ENCODE measurements at places on chromosomes 12 and 14.

DNA sequence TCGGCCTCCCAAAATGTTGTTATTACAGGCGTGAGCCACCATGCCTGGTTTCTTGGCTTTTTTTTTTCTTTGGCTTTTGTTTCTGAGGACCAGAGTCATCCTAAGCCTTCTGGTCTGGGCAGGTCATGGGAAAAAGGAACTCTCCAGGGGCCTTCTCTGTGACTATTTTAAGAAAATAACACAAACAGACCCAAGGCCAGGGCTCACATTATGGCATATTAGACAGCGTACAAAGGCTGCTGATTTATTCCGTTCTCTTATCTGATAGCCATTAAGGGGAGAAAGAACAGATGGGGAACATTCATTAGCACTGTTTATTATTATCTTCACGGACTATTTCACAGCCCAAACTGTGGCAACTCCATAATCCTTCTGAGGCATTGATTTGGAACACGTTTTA is 28.8 kb upstream of the MANSC4 start:
- DNase-seq, result no peak

GRCh38 chr12:65977384-65977783 is 153.1 kb downstream of the HMGA2 start:
- no peak for DNase-seq

DNA sequence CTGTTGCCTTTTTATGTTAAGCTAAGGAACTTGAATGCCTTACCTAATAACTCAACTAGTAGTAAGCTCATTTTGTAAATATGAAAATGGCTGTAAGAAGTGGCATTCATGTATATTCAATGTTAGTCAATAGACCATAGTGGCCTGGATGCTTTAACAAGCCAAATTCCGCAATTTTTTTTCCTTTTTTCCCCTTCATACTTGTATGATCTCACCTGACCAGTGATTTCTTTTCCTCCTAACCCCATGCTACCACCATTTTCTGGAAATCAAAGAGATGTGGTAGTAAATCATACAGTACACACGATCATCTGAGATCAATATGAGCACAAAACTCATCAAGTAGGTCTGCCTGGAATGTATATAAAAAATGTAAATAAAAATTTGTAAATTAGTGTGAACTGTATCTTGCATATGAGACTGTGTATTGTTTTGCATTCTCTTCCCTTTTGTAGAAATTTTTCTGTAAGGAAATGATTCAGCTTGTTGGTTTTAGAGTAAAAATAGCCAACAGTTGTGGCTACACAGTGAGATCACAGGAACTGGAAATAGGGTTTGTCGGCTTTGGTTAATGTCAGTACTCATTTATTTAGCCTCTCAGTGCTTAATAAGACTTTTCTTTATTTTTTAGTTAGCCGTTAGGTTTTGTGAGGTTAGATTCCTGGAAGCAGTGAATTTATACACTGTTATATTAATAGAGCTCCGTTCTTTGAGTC is 62.5 kb downstream of the ETNK1 start:
- no peak for DNase-seq

DNA sequence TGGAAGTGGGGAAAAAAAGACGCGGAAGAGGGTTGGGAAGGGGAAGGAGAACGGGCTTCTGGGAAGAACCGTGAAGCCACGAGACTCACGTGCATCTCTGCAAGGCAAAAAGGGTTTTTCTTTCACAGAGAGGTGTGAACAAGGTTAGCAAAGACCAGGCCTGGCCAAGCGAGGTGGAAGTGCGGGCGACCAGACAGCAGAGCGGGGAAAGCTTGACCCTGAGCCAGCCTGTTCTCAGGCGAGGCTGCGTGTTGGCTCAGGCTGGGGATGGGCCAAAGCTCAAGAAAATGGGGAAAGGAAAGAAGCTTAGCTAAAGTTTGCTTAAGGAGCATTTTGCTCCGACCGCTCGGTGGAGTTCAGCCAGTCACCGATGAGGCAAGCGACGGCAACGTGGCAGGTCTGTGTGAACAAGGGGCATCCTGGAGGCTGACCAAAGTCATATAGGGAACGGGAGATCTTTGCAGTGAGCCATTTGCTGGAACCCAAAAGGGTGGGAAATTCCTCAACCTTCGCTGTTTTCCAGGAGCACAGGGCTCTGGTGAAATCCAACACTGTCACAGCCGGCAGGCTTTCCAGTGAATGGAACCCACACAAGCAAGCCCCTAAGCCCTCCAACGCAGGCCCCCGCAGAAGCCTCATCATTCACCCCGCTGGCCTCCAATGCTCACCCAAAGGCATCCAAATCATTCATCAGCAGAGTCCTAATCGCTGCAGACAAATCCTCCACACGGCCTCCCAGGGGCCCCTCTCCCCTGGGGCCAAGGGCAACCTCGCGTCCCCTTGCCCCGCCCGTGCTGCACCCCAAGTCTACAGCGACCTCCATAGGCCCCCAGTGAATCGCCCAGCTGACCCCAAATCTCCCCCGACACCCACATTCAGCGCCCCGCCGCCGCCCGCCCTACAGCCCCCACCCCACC is 754 bp downstream of the ZNF605 start:
- DNase-seq, result no peak

DNA sequence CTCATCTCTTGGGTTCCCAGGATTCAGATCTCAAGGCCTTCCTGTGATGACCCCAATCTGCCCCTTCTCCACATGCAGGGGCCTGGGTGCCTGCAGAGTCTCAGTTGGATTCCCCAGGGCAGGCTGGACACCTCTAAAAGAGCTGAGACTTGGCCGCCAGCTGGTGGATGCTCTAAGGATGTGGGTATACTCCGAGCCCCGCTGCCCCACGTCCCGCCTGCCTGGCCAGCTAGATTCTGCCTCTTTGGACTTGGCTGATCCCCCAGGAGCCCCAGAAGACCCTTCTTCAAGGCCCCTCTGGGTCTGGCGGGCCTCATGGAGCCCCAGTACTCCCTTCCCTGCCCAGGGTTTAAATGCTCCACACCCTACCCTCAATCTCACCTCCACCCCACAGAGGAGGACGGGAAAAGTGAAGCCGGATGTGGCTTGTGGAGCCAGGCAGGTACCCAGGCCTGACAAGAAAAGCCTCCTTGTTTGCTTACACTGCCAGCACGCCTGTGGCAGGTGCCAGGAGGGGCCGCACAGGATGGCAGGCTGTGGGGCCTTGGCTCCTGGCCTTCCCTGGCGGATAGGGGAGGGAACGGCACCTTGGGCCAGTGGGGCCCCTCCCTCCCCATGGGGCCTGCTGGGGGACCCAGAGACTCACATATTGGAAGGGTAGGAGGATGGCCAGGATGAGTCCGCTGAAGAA is 15.1 kb downstream of the FAIM2 start:
- DNase-seq, result no peak

DNA sequence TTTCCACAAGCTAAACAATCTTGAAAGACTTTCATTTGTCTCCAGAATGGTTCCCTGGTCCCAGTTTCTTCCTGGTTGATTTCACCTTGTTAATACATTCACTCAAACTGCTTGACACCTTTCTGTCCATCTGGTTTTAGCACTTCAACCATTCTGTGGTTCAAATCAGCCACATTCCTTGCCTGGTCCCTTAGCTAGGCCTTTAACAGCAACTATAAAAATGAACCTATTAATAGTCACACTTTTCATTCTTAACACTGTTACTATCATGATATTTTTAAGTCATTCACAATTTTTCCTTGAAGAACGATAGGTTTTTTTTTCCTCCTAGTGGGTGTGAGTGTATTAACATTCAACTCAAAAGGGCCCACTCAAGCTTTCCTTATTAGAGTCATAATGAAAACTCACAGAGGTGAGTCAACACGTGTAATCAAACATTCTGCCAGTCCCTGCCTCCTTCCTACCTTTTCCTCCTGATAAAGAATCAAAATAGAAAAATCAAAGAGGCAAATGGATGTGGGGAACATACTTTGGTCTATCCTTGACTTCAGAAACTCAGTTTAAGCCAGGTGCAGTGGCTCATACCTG is 34.4 kb upstream of the CCNT1 start:
- no peak for DNase-seq

DNA sequence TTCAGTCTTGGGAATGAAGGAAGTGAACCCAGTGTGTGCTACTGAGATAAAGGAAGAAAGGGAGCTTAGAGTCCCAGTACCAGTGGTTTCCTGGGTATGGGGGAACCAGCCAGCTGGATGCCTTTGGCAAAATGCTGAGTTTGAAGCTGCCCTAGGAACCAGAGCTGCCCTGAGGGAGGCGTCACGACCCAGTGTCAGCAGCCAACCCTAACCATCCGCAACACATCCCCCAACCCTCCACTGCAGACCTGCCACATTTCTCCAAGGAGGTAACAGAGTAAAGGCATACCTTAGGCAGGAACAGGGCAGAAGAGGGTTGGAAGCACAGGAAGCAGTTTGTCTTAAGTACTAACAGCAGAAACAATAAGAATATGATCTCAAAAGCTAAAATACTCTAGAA is 28.6 kb downstream of the PRDM4 start:
- DNase-seq, result no peak

DNA sequence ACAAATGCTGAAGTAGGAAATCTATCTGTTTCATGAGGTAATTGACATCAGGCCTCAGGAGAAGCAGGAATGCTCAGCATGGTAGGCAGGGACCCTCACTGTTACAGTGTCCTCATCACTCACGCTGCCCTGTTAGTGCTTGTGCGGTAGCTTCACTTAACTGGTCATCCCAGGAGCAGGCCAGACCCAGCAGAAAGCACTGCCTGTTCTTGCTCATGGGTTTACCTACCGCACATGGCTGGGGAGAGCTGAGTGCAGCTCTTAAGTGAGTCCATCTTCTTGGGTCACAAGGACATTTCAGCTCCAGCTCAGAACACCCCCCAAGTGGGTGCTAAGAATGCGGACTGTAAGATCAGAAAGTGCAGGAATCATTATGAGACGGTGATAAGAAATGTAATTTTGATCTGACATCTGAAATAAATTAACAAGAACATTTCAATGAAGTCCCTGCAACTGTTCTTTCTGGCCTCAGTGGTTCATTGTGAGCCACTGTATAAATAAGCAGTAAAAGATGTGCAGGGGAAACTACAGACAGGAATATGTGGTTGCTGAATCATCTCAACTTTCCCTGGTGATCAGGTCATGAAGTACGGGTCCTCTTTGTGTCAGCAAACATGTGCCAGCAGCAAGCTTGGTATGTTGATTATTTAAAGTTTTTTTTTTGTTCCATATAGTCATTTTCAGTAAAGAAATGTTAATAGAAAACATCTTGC is 757.7 kb upstream of the TMEM132C start:
- DNase-seq, result no peak

GRCh38 chr12:93402333-93403311 is 24.9 kb downstream of the NUDT4 start:
- no peak for DNase-seq

DNA sequence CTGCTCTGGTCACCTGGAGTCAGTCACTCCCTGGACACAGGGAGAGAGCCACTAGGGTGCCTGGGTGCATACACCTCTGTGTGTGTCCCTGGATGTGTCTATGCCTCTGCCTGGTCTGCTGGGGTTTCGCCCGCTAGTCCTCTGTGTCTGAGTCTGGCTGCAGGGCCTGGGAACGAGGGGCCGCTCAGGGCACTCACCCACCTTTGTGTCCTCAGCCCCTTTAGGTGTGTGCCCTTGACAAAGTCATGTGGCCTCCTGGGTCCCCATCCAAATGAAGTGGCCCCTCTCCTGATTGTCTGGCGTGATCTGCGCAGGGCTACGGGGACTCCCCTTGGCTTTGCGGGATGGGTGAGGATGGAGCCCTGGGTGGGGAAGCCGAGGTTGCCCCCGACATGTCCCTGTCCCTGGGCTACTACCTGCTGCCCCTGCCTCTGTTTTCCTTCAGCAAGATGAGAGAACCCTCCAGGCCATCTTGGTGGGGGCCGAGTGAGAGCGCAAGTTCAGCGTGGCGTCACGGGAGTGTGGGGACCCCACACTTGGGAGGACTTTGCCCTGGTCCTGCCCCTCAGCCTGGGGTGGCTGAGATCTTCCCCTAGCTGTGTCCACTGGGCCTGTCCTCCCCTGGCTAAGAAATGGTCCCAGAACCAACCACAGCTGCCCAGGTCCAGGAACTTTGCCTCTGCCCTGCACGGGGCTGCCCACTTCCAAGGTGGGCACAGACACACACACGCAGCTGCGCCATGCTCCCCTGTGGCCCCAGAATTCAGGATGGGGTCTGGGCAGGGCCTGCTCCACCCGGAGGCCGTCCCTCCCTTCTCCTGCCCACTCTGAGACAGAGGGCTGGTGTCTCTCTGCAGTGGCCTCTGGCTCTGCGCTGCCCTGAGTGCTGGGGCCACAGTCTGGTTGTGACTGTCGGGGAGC is 2.7 kb upstream of the AHNAK2 start:
- DNase-seq, result no peak
